Large intestine (tissue), 12 donors: ENCODE measurements at places on chromosomes 1 and 21. TPM values are rescaled to one million over a fixed set of nuclear protein-coding genes. Genes with fewer than 3 reads are reported as not detected.

DNA sequence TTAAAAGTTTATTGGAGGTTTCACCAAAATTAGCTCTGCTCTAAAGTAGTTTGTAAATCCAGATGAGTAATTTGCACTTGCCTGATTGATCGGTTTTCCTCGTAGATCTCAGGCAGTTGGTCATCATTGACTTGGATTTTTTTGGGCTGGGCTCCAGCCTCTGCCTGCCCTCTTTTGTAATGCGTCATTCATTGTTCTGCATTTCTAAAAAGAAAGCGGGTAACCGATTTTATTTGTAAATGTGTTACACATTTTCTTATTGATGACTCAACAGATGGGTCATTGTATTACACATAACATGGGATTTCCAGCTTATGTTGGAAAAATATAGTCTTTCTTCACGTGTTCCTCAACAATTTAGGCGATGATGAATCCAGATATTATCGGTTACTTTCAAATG is 5.5 kb downstream of the ETS2 start:
- DNase-seq, result no peak

- DNase-seq, result no peak
Observed at GRCh38 chr1:165905853-165906252, 78.4 kb downstream of the UCK2 start.

DNA sequence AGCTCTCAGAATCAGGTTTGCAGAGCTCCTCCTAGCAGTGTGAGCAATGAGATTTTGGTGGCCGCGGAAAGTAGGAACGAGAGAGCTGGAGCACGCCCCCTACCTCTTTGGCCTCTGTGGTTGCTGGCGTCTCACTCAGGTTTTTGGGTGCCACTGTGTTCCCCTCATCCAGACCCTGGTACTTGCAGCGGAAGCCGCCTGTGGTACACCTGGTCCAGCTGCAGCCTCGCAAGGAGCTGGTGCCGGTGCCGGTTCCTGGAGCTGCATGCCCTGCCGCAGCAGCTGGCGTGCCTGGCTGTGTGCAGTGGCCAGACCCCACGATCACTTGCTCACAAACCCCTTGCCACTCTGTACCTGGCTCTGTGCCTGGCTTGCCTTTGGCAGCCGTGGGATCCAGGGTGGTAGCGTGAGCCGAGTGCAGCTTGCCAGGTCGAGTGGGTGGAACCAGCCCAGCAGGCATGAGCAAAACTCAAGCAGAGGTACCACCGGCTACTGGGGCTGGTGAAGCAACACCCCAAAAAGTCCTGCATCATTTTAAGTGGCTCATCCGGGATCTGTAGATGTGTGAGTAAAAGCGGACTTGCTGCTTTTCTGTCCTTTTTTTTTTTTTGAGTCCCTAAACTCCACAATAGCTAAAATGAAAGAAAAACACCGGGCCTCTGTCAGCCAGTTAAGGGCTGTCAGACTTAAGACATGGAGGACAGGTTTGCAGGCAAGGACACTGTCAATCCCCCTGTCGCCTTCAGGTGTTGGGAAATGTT is 844.9 kb downstream of the KCNT2 start:
- DNase-seq, result no peak

- DNase-seq, result no peak
Observed at GRCh38 chr1:206075786-206076755, 23.1 kb downstream of the RHEX start.

DNA sequence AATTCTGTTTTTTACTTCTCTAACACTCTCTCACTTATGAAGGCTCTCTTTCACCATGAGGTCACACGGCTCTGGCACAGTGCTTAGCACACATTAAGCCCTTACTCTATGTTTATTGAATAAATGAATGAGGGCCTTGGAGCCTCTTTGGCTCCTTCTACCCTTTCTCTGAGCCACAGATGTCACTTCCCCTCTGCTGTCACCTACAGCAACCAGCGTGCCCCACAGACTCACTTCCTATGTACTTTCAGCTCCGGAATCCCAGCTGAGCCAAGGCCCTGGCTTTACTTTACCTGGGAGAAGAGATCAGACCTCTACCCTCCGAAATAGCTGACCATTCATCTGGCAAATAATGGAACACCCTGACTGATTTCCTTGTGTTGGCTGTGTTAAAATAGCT is 53.7 kb upstream of the HMCN1 start:
- no peak for DNase-seq

GRCh38 chr1:209106237-209106741 is 477.2 kb upstream of the CAMK1G start:
- DNase-seq, result peak; percentile 23

GRCh38 chr1:182549811-182550210 is 39.2 kb downstream of the RNASEL start:
- DNase-seq, result no peak

DNA sequence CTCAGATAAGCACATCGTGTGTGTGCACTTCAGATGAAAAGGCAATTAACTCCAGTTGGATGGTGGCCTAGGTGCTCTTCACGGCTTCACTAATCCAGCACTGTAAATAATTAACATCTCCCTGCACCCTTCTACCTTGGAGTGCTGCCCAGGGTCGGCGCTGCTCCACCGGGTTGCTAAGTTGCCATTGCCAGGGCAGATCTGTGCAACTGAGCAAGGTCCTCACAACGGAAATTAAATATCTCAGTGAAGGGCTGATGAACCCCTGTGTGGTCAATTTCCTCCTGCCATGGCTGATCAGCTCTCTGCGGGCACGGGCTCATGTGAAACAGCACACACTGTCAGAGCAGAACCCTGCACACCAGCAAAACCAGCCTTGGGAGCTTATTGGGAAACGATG is 63.2 kb downstream of the SYDE2 start:
- DNase-seq, result peak; percentile 95

DNA sequence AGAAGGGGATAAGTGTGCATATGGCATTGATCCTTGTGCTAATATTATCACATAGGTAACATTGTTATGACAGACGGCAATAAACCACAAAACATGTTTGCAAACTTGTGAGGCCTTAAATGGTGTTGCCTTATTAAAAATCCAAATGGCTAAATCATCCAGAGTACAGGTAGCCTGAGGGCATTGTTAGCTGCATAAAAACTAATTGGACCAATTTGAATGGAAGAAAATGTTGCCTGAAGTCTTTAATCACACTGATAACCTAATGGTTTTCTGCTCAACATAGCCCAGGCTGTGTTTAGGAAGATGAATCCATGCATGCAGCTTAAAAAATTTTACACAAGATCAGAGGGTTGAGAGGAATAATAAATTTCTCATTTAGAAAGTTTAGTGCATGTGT is 19.4 kb upstream of the LRRC53 start:
- DNase-seq, result no peak

DNA sequence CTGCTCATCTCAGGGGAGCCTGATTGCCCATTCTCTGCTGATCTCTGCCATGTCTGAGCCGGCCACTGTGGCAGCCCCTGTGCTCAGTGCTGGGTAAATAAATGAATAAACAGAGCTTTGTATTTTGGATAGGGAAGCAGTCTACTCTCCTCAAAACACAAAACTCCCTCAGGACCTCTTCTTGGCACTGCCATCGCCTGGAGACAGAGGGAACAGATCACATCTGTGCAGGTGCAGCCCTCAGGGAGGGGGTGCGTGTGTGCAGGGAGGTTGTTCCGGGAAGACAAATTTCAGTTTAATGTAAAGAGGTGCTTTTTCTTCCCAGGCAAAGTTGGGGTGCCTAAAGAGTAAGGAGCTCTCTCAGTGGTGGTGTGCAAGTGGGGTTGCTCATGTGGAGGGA is 7.7 kb upstream of the FAM167B start:
- no peak for DNase-seq

- DNase-seq, result no peak
Observed at GRCh38 chr1:242567596-242567995, 43.1 kb upstream of the PLD5 start.

DNA sequence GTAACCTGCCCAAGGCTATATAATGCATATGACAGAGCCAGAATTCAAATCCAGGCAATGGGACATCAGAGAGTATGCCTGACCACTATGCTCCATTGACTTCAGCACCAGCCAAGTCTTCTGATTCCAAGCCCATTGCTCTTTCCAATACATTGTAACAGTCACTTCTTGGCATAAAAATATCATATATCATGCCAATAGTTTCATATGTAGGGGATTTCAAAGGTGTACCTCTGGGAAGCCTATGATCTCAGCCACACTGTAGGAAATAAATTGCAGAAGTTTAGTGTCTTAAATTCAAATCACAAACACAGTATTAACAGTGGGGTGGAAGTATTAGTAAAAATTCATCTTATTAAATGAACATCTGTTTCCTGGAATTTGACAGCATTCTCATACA is 30.0 kb upstream of the ROR1 start:
- no peak for DNase-seq

DNA sequence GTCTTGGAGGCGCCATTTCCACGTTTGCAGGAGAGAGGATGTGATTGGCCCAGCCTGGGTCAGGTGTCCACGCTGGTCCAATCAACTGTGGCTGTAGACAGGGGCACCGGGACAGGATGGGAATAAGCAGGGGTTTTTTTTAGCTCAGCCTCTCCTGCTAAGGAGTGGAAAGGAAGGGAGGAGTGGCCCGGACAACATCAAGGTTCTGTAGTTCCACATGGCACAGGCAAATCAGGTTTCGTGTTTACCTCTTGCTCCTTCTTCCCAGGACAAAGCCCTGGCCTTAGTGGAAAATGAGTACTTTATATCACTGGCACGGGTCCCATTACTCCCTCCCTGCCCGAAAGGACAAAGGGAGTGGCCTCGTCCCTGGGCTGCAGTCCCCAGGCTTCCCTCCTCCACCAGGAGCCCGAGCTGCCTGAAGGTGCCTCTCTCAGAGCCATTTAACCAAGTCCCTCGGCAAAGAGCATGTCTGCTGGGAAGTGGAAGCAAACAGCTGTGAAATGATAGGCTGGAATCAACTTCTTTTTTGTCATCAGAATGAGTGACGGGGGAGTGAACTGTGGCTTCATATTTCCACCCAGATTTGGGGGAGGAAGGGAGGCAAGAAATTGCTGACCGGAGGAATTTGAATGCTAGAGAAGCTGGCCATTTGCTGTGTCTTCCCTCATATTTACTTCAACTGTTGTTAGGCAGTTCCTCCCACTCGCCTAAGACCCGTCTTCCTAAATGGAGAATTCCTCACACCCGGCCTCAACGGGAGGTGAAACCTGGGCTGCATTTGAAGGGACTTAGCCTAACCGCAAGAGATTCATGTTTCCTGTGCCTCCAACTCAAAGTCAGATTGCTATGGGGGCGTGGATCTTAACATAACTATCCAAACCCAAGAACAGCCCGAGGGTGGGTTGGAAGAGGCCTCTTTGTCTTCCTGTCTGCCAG is 84.9 kb upstream of the SLC44A3 start:
- no peak for DNase-seq

GRCh38 chr1:51969038-51969705 is 21.3 kb downstream of the RAB3B start:
- DNase-seq, result peak; percentile 81

DNA sequence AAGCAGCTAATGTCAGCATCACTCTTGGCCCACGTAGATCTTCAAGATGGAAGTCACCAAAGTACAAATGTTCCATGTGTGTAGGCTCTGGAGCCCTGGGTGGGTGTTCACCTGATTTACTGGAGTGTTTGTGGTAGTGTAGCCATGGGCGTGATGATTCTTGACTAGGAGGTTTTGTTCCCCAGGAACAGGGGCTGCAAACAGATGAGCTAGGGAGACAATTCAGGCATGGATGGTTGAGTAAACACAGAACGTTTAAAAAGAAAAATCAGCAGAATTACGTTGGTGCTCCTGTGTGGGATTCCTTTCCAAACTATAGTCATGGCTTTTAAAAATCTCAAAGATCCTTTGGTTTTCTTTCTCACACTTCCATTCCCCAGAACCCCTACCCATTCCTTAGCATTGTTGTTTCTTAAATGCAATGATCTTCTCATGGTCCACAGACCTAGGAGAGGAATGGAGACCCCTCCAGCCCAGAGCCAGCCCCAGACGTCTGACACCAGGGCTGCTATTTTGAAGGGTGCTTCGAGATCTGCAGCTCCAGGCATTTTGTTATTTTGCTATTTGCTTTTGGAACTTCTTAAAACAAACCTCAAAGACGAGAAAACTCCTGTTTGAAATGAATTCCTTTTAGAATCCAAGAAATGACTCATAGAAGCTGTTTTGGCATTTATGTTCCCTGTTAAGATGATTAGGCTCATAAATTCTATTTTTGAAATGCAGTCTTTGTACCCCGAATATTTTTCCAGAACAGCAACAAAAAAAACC is 115.1 kb downstream of the ETS2 start:
- no peak for DNase-seq

- peak; percentile 100 for DNase-seq
Observed at GRCh38 chr1:16613185-16614147, at the start of gene NBPF1. Gene NBPF1 (minus strand): TSS chr1:16613564.

- DNase-seq, result no peak
Observed at GRCh38 chr1:113538225-113538624, 147.9 kb downstream of the MAGI3 start.

DNA sequence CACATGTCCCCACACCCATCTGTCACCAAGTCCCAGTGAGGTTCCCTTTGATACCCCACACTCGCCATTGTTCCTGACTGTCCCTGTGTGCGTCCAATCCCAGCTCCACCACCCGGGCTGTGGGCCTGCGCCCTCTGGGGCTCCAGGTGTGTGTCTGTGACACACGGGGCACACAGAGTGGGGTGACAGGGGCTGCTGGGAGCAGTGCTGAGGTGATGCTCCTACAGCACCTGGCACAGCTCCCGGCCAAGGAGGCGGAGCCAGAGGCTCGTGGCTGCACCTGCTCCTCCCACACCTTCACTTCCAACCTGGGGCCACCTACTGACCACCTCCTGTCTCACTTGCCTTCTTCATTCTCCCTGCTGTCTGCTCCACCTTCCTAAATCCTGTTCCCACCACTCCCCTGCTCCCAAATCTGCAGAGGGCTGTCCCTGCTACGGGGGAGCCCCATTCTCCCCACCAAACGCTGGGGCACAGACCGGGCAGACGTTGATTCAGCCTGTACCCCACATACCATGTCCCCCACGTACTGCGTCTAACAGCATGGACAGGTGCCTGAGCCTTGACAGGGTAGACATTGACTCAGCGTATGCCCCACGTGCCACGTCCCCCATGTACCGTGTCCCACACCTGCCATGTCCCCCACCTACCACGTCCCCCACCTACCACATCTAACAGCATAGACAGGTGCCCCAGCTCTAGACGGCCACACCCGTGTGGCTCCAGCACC is 16.4 kb downstream of the WDR4 start:
- no peak for DNase-seq

- DNase-seq, result no peak
Observed at GRCh38 chr1:159802111-159802510, at the start of gene FCRL6. Gene FCRL6 (plus strand): TSS chr1:159802360. CDS start chr1:159802425, 65 bp downstream.

GRCh38 chr1:178091986-178092745 is 1.7 kb upstream of the RASAL2 start:
- DNase-seq, result no peak

GRCh38 chr1:11851180-11851579 is 3.6 kb upstream of the NPPA start:
- DNase-seq, result no peak

USF1 gene
- polyA plus RNA-seq, result 56.9 TPM

TAF12 gene
- polyA plus RNA-seq, result 27.5 TPM

RBM11 gene
- polyA plus RNA-seq, result 2.2 TPM

GJB5 gene
- 0.15 TPM for polyA plus RNA-seq

OR6K3 gene
- not detected for polyA plus RNA-seq

BEST4 gene
- polyA plus RNA-seq, result 6.1 TPM

KCNA3 gene
- 0.37 TPM for polyA plus RNA-seq

EXO1 gene
- polyA plus RNA-seq, result 5.3 TPM

ADGRL2 gene
- polyA plus RNA-seq, result 60.9 TPM

CDCA8 gene
- 10.1 TPM for polyA plus RNA-seq

SPRR1A gene
- not detected for polyA plus RNA-seq

DDX59 gene
- polyA plus RNA-seq, result 22.9 TPM
